Kidney capillary endothelial cell (primary cell): ENCODE measurements at places on chromosomes 2 and 18.

DNA sequence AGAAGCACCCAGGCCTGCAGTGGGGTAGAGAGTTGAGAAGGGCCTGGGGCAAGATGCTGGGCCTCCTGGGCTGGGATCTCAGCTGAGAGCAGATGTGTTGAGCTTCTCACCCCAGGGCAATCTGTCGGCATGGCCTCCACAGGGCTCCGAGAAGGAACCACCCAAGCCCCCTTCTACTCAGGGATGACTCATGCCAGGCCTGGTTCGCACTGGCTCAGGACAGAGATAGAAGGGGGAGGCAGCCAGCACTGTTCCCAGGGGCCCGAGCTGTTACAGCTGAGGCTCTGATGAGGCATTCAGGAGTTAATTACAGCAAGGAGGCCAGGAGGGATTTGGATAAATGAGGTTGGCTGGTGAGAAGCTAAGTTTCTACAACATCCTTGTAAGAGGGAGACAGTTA is 62.5 kb downstream of the CENPO start:
- DNase-seq = no peak

DNA sequence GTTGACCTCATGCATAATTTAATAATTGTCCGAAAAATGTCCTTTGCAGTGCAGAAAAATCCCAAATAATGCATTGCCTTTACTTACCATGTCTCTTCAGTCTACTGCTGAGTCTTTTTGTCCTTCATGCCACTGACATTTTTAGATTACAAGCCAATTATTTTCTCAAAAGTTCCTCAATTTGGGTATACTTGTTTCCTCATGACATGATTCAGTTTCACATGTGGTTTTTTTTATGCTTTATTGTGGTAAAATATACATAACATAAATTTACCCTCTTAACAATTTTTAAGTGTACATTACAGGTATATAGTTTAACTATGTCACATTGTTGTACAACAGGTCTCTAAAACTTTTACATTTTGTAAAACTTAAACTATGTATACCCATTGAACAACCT is 81.0 kb downstream of the EPC2 start:
- no peak for DNase-seq

GRCh38 chr2:59276917-59277316 is 1035.8 kb upstream of the FANCL start:
- no peak for DNase-seq

GRCh38 chr2:142867136-142867535 is 10.3 kb upstream of the KYNU start:
- DNase-seq = no peak

- no peak for DNase-seq
These were observed 2.7 kb downstream of the COLEC11 start for GRCh38 chr2:3597567-3597966.

DNA sequence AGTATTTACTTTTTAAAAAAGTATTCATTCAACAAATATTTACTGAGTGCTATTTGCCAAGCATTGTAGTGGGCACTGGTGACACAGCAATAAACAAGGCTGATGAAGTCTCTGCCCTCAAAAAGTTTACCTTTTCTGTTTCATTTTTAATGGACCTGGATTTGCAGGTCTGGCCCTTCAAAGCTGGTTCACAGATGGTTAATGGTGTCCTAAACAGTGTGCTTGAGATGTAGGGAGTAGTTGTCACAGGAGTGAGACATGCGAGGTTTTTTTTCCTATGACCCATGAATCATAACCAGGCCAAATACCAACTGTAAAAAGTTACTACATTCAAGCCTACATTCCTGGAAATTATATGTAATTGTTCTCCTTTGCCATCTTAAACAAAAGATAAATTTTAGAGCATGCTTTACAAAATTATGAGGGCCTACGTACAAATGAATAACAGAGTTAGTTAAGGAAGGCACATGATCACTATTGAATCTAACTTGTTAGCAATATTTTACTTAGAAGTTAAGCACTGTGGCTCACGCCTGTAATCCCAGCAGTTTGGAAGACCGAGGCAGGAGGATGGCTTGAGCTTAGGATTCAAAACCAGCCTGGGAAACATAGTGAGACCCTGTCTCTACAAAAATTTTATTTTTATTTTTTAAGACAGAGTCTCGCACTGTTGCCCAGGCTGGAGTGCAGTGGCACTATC is 223.9 kb downstream of the MBD5 start:
- peak; percentile 1 for DNase-seq

GRCh38 chr2:79219383-79219988 is 59.9 kb upstream of the REG3A start:
- peak; percentile 27 for DNase-seq

GRCh38 chr2:120947327-120947726 is 211.7 kb downstream of the GLI2 start:
- no peak for DNase-seq

DNA sequence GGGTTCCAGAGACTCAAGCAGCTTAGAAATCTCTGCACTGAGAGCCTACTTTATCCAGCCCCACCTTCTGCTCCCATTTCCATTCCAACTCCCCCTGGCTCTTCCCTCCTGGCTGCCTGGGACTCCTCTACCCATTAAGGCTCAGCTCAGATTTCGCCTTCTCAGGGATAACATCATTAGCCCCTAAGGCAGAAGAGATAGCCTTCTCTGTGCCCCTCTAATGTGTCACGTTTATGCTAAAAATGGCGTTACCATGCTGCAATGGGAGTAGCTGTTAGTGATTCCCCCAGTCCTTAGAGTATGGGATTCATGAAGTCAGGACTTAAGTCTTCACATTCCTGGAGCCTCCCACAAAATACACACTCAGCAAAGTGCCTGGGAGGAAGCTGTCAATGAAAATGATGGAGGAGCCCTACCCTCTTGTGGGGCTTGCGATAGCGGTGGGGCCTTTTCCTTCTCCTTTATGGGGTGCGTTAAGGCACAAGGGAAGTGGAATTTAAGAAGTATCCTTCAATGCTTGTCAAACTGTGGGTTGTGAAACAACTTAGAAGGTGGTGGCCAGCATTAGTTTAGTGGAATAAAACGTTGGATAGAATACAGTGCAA is 144.7 kb upstream of the COPS8 start:
- DNase-seq = no peak

- DNase-seq = no peak
These were observed 18.6 kb downstream of the GLI2 start for GRCh38 chr2:120754067-120754960.

DNA sequence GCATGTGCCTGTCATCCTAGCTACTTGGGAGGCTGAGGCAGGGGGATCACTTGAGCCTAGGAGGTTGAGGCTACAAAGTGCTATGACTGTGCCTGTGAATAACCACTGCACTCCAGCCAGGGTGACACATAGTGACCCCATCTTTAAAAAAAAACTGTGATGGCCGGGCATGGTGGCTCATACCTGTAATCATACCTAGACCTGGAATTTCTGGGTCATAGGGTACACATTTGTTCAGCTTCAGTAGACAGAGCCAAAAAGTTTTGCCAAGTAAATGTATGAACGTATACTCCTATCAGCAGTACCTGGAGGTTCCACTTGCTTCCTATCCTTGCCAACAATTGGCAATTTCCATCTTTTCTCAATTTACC is 6.4 kb upstream of the IGFBP2 start:
- no peak for DNase-seq

DNA sequence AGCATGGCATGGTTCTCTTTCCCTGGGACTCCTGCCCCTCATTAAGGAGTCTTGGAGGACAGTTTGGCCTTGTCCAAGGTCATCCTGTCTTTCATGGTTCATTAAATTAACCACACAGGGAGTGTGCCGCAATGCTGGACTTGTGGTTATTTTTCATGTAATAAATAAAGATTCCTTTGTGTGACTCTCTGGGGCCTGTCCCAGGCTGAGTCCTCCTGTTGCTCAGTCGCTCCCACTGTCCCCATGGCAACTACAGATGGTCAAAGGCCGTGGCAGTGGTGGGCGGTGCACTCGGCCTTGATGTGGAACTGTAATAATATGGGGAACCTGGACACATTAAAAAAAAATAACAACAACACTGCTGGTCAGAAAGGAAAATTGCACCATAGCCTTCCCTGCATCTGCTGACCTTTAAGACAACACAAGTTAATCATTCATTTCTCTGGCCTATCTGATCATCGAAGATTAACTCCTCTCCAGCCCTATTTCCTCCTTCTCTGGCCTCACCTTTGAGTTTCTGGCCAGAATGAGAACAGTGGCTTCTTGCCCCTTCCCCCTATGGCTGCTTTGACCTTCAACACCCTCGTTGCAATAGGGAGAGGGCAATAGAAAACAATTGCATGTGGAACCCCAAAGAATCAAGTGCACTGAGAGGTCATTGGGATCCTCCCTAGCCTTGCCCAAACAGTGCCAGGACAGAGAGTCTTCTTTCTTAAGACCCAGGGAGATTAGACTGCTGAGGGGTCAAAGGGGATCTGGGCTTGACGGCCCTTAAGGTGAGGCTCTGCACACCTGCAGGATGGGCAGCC is 44.7 kb downstream of the PSD4 start:
- DNase-seq = no peak

DNA sequence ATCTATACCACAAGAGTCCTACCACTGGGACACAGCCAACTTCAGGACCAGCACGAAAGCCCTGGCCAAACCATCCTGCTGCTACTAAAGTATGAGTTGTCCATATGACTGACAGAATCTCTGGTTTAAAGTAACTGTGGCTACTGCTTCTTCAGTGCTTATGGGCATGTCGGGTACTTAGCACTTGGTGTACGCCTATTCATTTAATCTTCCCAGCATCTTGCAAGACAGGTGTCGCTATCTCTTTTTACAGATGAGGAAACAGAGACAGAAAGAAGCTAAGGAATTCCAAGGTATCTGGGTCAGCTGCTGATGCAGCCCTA is 203.4 kb upstream of the ID2 start:
- DNase-seq = no peak

DNA sequence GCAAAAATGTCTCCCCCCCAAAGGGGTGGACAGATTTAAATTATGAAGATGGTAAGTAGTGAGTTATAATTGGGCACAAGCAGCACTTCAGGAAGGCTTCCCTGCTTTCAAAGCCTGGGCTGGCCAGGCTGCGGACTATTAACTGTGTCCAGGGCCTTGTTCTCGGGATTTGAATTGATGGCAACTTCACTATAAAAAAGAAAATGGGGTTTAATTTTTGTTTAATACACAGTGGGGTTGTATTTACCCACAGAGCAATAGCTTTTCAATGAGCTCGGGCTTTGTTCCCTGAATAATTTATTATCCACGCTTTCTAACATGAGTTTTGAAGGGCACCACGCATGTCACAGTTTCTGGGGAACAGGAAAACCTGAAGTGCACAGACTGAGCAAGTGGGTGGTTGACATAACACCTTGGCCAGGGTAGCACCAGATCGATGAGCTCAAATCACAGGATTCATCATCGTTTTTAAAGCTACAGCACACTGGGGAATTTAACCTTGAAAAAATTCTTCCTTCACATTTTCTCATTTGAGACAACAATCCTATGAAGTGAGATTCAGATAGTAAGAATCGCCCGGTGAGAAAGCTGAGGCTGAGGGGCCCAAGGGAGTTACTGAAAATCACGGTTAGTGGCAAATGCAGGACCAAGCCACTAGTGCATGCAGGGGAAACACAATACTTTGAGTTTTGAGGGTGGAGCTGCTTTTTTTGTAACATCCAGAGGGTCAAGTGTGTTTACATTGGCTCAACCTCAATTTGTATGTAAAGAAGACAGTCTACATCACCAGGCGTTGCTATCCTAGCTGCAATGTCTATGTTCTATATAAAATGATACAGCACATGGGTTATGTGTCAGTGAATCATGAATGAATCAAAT is 28.9 kb upstream of the LMAN1 start:
- no peak for DNase-seq

DNA sequence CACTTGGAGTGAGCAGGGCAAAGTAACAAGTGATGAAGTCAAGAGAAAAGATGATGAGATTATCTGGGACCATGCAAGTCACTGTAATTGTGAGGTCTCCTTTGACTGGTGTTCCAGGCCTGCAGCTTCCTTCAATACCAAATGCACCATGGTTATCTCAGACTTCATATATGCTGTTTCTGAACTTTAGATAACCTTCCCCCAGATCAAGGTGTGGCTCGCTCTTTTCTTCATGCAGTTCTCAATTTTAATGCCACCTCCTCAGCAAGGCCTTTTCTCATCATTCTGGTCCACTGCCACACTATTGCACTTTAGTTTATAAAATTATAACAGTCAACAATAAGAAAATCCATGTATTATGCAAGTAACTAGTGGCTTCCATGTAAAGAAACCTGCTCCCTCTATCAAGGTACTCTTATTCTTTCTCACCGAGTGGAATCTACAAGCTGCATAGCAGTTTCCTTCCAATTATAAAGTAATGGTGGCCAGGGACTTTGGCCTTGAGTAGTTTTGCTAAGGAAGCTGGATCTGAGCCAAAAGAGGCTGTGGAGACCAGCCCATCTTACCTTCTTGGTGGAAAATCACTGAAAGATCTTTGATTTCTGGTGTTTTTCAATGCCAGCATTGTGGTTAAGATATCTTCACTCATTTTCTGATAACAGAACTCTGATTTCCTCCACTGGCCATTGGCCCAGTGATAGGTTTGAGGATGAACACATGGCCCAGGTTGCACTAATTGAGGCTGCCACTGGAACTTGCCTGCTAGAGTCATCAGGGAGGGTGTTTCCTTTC is 113.6 kb downstream of the KCNE4 start:
- no peak for DNase-seq

GRCh38 chr2:132448771-132449170 is 32.2 kb downstream of the GPR39 start:
- DNase-seq = peak; percentile 22

GRCh38 chr2:49294225-49294624 is 139.9 kb upstream of the FSHR start:
- DNase-seq = no peak

- no peak for DNase-seq
These were observed 9.9 kb downstream of the IER3IP1 start for GRCh38 chr18:47166294-47166693.

DNA sequence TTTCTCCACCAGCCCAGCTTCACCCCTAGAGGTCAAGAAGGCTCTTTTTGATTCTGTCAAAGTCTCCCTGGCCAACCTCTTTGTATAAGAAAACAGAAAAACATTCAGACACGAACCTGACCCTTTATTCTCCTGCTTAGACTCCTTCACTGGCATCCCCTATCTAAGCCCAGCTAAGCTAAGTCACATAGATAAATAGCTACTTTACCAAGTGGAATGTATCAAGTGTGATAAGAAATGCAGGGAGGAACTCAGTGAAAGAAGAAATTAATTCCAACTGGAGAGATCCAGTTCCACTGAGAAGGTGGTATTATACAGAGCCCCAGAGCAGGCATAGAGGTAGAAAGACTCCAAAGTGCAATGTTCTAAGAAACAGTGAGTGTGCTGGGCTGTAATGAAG is 489.5 kb downstream of the TNS1 start:
- no peak for DNase-seq

GRCh38 chr2:669323-669722 is 7.9 kb downstream of the TMEM18 start:
- DNase-seq = no peak

GRCh38 chr18:43396266-43396665 is 119.0 kb upstream of the SYT4 start:
- peak; percentile 16 for DNase-seq

- DNase-seq = no peak
These were observed 839 bp upstream of the GPR148 start for GRCh38 chr2:130728007-130728454.

GRCh38 chr2:201420442-201421113 is 30.7 kb downstream of the TRAK2 start:
- DNase-seq = peak; percentile 82
